ENCODE measurements at places on chromosomes 7 and 10.

DNA sequence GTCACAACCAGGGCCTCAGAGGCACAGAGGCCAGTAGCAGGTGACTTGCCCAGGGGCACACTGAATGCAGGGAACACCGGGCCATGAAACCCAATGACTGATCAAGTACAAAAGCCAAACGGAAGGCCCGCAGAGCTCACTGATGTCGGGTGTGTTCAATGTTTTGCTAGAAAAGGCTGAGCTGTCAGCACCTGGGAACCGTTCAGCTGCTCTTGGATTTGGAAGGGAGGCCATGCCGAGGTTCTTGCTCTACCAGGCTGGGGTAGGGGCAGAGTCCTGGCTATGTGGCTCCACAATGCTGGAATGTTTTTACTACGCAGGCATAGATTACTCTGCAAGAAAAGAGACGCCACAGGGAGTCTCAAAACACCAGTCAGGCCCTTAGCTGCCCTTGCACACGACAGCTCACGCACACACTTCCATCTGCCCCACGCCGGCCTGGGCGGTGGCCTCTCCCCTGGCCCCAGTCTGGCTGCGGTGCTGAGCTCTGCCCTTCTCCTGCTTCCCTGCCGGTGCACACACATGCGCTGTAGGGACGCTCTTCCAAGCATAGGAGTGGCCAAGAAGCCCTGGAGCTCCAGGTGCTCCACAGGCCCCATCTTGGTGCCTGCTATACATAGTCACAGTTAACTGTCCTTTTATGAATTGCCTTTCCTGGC lies 79.9 kb downstream of the ZRANB1 start:
- DNase-seq: no peak

DNA sequence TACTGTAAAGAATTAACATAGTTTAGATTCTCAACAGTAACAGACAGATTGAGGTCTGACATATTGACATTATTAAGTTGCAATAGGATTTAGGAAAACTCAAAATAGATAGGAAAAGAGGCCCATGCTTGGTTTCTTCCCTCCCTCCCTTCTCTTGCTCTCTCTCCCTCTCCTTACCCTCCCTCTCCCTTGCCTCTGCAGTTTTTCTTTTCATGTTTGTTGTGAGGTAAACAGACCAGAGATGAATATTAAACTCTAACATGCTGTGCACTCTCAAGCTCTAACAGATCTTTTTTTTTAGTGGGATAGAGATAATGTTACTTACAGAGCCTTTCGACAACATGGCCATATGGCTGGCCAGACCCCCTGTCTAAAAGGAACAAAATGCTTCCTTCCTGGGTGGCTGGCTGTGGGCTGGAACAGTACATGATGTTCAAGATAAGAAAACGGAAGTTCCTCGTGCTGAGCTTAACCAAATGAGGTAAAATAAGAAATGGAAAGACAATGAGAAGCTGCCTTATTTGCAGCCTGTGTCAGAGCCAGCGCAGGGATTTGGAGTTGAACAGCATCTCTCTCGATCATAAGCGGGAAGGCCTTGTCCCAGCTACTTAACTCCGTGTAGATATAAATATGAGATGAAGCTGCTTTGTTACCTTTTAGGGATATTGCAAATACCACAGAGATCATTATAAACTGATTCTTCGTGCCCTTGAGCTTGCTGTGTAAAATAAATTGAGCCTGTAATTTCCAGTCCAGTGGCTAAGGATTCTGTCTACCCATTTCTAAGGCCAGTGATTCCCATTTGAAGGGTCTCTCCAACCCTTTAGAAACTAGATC lies 391.9 kb upstream of the NPVF start:
- peak; percentile 8 for DNase-seq

DNA sequence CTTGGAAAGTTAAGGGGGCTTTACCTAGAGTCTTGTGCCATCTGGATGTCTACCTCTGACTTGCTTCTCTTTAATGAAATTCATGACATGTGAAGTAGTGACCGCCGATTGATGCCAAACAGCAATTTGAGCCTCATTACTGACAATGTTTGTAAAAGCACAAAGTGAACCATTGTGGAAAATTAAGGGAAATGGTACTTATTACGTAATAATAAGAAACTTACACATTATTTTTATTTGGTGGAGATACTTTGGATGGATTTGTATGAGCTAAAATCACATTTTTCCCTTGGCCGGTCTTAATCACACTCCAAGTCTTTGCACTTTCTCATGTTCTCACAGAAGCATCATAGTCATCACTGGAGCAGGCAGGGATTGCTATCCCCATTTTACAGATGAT lies 265.1 kb upstream of the KLF6 start:
- DNase-seq: no peak

- no peak for DNase-seq
These were observed 182.2 kb downstream of the CAMK1D start for GRCh38 chr10:12531305-12532220.

GRCh38 chr10:74585231-74586087 lies 240.9 kb upstream of the KAT6B start:
- peak; percentile 90 for DNase-seq

DNA sequence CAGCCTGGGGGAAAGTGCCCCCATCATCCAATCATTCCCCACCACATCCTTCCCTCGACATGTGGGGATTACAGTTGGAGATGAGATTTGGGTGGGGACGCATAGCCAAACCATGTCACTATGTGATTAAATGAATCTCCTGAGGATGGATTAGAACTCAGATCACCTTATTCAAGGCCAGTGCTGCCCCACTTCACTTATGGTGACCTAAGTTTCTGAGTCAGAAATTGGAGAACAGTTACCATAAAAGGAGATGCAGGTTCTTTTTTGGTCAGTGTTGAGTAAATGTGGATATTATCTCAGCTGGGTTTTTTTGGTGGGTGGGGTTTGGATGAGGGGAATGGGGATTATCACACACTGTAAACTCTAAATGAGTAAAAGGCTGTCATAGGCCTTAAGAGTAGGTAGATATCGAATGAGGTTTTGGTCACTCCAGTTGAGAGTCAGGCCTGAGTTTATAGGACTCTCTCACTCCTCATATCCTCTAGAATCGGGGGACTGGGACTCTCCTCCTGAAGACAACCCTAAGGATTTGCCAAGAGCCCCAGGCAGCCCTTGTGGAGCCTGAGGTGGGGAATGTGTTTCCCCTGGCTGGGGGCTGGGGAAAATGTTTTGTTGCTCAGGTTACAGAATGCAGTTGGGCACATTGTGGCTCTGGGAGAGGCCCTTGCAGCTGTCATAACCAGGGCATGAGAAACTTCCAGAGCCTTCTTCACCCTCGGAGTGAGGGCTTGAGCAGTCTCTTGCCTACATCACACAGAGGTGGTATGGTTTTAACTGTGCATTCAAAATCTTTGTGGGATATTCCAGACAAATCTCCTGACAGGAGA lies 213.0 kb downstream of the BAMBI start:
- no peak for DNase-seq

- no peak for DNase-seq
These were observed 1080.4 kb downstream of the CNTNAP2 start for GRCh38 chr7:147197006-147197405.

DNA sequence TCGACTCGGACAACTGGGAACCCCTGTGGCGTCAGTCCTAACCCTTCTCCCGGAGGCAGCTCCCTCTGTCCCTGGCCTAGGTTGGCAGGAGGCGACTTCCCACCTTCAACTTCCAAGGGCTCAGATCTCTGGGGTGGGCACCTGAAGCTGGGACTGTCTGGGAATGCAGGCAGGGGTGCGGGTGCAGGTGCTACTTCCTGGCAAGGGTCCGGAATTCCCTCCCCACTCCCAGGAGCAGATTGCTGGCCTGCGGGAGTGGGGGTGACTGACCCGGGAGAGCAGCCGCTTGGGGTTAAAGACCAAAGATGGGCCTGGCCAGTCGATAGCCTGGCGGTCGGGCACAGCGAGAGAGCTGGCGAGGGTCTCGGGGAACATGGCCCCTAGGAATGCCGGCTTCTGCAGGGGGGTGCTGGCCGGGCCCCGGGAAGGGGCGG lies 387 bp downstream of the EPHA1 start:
- no peak for DNase-seq

- no peak for DNase-seq
These were observed 216.1 kb upstream of the ZMIZ1 start for GRCh38 chr10:78852466-78853240.

DNA sequence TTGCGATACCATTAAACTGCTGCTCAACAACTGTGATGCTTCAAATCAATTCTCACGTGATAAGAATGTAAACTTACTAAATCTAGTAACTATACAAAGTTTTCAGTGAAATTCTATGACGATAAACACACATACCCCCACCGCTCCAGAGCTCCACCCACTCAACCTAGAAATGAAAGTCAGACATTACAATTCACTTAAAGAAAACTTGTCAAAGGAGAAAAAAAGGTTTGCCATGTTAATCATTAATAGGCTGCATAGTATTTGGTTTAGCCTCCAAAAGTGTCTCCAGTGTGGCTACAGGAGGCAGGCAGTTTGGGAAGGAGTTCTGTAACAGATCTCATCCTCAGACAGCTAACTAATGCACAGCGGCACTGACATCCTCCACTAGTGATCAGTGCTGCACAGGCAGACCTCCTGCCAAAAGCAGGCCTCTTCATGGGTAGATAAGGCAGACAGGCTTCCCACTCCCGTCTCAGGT lies 3.1 kb downstream of the HERPUD2 start:
- peak; percentile 60 for DNase-seq

DNA sequence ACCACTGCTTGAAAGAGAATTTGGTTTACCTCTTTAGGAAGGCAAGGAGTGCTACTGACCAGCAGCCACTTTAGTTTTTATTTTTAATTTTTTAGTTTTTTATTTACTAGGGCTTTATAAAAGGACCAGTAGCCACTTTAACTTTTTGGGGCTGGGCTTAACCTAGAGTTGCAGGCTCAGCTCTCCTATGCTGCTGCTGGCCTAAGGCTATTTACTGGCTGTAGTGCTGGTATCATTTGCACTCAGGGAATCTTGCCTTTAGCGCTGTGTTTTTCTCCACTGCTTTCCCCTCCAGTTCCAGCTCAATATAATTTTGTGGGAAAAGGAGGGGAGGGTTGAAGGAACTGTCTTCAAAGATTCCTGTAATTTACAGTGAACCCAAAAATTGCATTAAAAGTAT lies 13.4 kb downstream of the HPS1 start:
- no peak for DNase-seq

GRCh38 chr10:47381427-47382379 lies 2.4 kb downstream of the ZNF488 start:
- no peak for DNase-seq

- DNase-seq: no peak
These were observed 183.9 kb downstream of the LRRN3 start for GRCh38 chr7:111274857-111275256.

GRCh38 chr7:150942001-150942590 lies 36.0 kb downstream of the KCNH2 start:
- peak; percentile 45 for DNase-seq

- no peak for DNase-seq
These were observed 539.7 kb downstream of the GATA3 start for GRCh38 chr10:8594176-8594575.

GRCh38 chr10:113922787-113923570 lies 68.5 kb downstream of the NHLRC2 start:
- DNase-seq: no peak

DNA sequence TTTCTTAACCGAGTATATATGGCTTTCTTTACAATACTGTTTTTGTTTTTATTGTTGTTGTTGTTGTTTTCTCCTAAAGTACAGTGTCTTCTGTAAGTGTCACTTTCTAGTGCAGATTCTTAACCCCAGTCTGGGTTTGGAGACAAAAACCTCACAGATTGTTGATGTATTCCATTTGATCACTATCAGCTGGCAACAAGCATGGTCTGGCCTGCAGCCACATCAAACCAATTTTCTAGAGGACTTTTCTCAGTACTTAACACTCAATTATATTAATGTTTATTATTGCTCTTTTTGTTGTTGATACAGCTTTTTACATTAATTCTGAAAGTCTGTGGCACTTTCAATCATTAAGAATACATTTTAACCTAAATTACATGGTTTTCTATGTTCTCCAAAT lies 17.1 kb downstream of the LRRN3 start:
- no peak for DNase-seq

DNA sequence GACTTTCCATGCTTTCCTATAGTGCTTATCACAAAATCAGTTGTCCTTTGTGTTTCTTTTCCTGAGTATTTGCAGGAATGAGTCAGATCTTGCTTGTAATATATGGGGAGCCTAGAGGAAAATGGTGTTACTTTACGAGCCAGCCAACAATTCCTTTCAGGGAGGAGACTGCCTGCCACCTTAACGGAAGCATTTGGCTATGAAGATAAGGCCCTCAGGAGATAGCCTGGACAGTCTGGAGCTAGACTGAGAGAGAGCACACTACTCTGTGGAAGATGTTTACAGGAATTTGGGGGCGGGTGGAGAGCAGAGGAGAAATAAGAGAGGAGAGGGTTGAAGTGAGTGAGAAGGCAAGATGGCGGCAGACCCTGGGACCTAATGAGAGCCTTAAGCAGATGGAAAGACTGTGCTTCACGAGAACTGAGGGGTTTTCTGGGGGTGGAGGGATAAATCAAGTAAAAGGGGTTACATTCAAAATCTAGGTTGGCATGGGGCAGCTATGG lies 126.3 kb downstream of the SNX10 start:
- no peak for DNase-seq

DNA sequence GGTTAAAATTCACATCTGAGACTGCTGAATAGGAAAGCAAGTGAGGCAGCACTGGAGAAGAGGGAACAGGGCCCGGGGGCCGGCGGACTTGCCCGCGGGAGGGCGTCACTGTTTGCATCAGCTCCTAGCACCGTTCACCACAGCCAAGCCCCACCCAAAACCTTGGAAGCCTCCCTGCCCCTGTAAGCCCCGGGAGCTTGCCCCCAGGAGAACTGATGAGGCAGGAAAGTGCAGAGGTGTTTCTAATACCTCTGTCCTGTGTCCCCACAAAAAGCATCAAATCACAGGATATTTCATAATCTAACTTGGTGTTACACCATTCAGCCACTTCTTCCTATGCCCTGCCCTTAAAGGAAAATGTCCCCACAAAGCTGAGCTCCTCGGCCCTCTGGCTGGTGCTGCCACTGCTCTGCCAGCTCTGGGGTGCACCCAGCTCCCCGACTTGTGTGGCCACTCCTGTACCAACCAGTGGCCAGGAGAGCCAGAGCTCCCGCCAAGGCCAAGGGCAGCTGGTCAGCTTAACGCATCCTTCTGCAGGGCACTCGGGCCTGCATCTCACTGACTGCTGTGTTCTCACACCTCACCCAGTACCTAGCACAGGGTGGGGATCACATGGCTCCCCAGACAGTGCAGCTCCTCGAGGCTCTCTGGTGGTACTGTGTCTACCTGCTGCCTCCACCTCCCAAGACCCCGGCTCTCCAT lies 47.3 kb upstream of the CNPY1 start:
- DNase-seq: no peak

GRCh38 chr7:56474271-56474670 lies 358.1 kb upstream of the NUPR2 start:
- DNase-seq: no peak

- DNase-seq: no peak
These were observed 75.1 kb downstream of the FOXI2 start for GRCh38 chr10:127812041-127812440.

DNA sequence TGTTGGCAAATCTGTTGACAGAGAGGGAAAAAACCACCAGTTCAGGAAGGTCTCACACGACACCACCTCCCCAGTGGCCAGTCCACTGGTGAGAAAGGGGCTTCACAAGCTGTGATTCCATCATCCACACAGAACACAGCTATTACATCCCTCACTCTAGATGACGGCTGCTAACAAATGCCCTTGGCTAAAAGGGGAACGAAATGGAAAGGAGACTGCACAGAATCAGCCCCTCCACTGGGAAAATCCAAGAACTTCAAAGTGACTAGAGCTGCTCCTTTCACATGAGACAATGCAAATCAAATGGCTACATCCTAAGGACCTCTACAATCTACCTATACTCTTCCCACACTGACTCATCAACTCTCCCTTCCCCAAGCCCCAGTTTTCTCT lies 5.6 kb downstream of the PARP12 start:
- no peak for DNase-seq

- no peak for DNase-seq
These were observed 32.0 kb upstream of the ZCCHC24 start for GRCh38 chr10:79477456-79477855.

Data from activated CD4-positive, alpha-beta T cell treated with anti-CD3 and anti-CD28 coated beads, Interleukin-2, amount 50 U/mL, for 16 hours (primary cell).